ENCODE measurements at places on chromosomes 7 and 10.

DNA sequence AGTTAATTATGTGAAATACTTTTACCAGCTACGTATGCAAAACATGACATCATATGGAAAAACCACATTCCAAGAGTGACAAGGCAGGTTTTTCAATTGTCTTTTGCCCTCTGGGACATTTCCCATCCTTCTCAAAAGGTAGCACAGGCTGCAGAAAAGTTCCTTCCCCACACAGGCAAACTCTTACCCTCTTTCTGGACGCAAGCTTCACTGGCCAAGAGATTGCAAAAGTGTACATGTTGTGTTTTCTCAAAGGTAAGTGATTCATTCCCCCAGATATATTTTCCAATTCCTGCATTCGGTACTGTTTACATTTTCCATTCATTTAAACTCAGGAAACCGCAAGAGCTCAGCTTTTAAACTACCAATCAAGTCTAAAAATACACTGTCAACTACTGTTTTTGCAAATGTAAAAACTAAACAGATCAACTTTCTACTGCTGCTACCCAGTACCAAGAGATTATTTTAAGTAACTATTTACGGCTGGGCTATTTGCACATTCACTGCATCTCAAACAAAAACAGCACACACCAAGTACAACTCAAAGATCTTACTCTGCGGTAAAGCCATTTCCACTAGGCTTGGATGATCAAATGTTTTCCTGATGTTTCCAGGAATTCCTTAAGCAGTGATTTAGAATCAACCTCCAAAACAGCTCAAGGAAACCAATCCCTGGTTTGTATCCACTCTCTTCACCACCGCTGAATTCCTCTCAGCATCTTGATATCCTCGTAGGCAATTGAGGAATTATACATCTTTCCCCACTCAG lies 233.6 kb upstream of the CCDC6 start:
- peak; percentile 54 for DNase-seq

- DNase-seq: peak; percentile 40
Measured at GRCh38 chr7:150405584-150406311, 26.6 kb downstream of the ZNF775 start.

DNA sequence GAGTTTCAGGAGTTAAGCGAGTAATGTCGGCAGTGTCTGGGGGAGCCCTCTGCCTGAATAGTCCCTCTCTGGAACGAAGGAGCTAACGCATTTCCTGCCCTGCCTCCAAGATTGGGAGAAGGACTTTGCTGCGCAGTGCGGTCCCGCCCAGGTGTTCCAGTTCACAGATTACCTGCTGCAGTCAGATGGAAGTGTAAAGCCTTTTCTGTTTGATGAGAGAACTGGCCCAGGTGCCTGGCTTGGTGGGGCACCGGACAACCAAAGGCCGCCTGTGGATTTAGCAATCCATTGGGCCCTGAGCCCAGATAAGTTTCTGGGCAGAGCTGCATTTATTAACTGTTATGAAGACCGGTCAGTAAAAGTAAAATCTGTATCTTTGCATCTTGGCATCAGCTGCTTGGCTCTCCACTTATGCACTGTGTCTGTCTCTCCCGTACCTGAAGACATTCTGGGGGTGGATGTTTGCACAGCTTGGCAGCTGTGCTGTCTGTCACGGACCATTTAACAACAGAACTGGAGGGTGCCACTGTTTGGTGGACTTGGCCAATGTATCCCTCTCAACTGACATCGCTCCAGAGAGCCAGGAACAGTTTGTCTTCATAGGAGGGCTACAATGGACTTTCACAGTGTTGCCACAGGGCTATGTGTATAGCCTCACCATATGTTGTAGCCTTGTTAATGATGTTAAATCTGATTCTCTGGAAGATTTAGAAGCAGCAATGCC lies 654.7 kb upstream of the ZWINT start:
- no peak for DNase-seq

DNA sequence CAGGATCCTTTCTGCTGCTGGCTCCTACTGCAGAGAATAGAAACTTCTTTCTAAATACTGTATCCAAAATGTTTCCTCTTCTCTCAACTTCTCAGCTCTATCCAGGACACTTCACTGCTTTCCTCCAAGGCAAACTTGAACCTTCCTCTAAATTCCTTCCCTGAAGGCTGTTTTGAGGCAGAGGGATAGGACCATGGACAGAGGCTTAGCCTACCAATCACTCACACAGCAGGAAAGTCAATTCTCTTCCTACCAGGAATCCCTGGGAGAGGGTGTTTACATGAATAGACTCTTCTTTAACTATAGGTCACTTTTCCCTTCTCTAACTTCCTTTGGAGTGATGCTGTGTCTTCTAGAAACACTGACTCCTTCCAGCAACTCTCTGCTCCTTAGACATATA lies 115.6 kb upstream of the MKLN1 start:
- peak; percentile 56 for DNase-seq

GRCh38 chr10:7908541-7909210 lies 90.4 kb downstream of the TAF3 start:
- no peak for DNase-seq

DNA sequence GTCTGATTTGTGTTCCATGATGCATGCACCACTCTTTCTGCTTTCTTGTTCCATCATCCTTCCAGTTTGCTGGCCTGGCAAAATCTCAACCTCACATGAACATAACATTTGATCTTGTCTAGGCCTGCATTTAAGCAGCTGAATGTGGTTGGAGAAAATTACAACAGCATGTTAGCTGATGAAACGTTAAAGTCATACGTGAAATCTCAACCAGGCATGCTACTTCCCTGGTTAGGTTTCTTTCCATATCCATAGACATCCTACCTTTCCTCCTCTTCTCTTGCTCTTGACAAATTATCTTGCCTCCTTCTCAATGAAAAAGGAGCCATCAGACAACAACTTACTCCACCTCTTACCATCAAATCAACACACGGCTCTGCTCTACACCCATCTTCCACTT lies 153.6 kb downstream of the C1GALT1 start:
- no peak for DNase-seq

GRCh38 chr10:974038-974784 lies 14.0 kb upstream of the GTPBP4 start:
- DNase-seq: no peak

- DNase-seq: no peak
Measured at GRCh38 chr10:33570495-33570894, 236.0 kb upstream of the NRP1 start.

GRCh38 chr10:73218431-73219191 lies 28.4 kb downstream of the DNAJC9 start:
- DNase-seq: peak; percentile 38

DNA sequence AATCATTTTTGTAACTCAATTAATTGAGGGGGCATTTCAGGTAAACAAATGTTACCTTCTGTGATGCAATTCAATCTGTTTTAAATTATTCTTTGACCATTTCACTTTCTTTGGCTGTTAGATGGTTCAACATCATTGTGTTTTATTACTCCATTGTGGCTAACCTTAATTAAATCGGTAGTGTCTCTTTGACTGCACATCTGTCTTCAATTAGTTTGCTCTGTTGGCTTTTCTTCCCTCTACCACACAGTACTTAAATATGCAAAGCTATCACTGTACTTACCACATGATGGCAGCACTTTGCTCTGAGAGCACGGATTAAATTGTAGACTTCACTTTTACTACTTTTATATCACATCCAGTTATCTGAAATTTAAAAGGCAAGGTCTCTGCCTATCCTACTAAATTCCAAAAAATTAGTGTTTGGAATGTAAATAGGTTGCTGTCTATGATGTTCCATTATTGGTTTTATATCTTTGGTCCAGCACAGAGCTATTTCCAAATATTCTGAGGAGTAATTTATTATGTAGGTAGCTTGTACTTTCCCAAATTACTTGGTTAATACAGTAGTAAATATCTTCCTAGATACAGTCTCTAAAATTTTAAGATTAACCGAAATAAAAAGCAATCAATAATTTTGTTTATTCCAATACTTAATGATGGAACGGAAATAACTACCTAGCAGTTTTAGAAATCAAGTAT lies 352.0 kb downstream of the PCLO start:
- peak; percentile 88 for DNase-seq

DNA sequence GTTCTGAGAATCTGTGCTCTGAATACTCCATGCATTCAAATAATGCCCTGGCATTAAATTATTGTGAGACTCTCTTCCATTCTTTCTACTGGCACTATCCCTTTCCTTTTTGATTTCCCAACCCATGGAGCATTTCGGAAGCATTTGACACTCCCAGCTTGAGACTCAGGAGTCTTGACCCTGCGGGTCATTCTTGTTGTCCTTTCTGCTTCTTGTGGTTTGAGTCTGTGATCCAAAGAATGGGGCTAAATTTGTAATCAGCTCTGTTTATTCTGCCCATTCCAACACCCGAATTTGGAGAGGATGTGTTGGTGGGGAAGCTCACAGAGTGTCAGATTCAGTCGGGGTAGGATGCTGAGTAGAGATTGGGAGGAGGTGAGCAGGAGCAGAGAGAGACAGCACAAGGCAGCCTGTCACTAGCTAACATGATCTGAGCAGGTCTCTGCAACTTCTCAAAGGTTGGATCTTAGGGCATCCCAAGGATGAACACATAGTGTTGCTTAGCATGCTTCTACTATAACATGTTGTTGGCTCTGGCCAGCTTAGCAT lies 80.4 kb upstream of the BMPER start:
- DNase-seq: peak; percentile 77

DNA sequence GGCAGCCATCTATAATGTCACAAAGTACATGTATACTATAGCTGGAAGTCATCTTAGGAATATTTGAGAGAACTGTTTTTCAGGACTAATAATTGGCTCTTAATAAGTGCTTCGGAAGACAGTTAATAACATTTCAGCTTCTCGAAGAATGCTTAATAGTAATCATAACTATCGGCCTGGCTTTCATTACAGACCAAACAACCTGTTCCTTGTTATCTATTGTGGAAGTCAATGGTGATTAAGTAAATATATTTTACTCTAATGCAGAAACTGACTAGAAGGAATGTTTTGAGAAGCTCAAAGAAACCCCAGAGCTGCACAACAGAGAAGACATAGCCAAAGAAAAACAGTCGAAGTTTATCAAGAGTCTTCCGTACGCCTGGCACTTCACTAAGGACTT lies 106.8 kb upstream of the FAM133B start:
- DNase-seq: no peak

GRCh38 chr7:112771166-112771565 lies 19.0 kb downstream of the TMEM168 start:
- no peak for DNase-seq

GRCh38 chr10:119166118-119166500 lies 595 bp upstream of the SFXN4 start:
- DNase-seq: no peak

DNA sequence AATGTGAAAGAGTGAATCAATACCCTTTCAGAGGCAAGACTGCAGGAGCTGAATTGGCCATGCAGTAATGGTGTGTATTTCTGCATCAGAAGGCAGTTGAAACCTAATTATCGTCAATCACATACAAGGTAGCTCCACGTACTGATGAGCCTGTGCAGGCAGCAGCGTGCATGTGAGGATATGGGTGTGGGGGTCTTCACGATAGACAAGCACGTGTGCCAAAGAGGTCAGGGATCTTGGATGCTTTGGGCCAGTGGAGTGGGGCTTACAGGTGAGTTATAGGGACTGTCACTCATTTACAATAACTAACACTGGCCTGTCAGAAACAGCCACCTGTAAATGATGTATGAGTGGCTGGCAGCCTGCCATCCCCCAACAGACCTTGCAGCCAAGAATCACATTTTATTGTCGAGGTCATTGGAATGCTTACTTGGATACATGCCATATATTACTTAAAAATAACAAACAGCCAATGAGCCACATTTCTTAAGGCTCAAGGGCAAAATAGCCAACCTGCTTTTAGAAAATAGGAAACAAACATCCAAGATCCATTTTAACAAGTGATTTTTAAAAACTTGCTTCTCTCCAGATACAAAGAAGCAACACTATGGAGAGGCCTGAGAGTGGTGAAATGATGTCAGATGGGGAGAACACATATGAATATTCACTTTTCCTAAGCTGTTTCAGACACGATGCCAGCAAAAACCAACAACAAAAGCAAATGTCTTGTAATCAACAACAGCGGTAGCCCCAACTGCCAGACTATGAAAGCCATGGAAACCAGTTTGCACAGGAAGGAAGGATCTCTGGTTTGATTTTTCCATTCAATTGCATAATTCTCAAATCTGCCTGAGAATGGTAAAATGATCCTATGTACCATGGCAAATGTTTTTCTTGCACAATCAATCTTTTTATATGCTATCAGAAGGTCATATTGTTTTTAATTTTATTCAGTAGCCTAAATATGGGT lies 210.7 kb downstream of the SKAP2 start:
- peak; percentile 5 for DNase-seq

GRCh38 chr10:11018432-11018841 lies 765 bp downstream of the CELF2 start:
- DNase-seq: no peak

- DNase-seq: peak; percentile 8
Measured at GRCh38 chr10:125578658-125579315, 104.2 kb downstream of the TEX36 start.

GRCh38 chr10:69745698-69746097 lies 56.0 kb upstream of the COL13A1 start:
- DNase-seq: no peak

GRCh38 chr7:151851782-151852181 lies 25.1 kb downstream of the PRKAG2 start:
- DNase-seq: no peak

- DNase-seq: peak; percentile 63
Measured at GRCh38 chr10:48306870-48307710, 613 bp downstream of the MAPK8 start.

DNA sequence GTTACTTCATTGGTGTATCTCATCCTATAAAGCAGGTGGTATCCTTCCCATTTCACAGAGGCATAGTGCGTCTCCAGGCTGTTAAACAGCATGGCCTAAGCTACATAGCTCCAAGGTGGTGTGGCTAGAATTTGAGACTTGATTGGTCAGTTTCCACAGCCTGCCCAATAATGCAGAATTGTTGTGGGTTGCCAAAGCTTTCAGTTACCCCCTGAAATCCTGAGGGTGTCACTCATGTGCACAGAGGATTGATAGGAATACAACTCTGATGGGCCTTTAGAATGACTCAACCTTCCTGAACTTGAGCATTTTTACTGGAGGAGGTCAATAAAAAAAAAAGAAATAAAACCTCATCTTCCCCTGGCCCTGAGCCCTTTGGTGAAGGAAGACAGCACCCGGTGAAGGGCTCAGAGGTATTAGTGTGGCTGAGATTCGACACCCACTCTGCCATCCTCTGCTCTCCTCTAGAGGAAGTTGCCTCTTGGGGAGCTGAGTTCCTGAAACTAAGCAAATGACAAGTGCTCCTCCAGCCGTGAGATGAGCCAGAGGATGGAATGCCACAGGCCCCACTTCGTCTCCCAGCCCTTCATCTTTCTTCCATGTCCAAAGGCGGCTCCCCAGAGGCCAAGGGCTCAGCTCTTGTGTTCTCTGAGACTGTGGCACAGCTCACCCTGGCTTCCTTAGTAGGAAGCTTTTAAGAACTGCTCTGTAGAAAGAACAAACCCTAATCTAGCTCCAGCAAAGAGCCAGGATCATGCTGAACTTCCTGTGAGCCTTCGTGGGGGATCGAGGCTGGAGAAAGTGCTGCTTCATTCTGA lies 1.0 kb downstream of the ACSL5 start:
- peak; percentile 38 for DNase-seq
